ENCODE measurements at places on chromosomes 7 and 10.

- no peak for DNase-seq
Observed at GRCh38 chr7:75756991-75757676, 14.9 kb downstream of the CCL26 start.

DNA sequence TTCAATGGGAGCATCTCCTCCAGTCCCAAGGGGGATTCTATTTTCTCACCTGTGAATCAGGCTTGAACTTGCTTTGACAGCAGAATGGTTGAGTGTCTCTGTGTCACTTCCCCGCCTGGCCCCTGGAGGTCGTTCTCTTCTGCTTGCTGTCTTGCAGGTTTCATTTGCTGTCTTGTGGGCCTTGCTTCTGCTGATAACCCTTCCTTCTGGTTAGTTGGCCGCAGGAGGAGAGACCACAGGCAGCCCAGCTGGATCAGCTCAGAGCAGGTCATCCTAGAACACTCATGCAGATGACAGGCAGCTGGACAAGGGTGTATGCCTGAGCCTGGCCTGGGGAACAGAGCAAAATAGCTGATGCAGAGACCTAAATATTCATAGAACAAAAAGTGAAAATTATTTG lies 344.2 kb upstream of the ADARB2 start:
- no peak for DNase-seq

GRCh38 chr7:49564379-49564714 lies 209.1 kb upstream of the VWC2 start:
- no peak for DNase-seq

DNA sequence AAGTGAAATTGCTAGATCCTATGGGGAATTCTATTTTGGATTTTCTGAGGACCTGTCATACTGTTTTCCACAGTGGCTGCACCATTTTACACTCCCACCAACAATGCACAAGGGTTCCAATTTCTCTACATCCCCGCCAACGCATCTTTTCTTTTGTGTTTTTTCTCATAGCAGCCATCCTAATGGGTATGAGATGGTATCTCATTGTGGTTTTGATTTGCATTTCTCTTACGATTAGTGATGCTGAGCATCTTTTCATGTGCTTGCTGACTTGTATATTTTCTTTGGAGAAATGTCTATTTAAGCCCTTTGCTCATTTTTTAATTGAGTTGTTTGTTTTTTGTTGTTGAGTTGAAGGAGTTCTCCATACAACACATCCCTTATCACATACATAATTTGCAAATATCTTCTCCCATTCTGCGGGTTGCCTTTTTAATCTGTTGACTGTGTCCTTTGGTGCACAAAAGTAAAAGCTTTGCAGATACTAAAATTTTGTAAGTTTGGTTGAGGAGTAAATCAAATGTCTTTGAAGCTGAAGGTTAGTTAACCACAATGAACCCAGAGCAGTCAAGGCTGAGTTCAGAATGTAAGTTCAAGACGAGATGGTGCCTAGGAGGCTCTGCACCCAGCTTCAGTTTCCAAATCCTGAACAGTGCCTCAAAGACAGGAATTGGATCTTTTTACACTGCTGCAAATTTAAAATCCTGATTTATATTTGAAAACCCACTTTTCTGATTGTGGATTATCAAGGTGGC lies 195.4 kb downstream of the COBL start:
- DNase-seq: no peak

- peak; percentile 13 for DNase-seq
Observed at GRCh38 chr10:77391605-77392235, 245.9 kb downstream of the KCNMA1 start.

- no peak for DNase-seq
Observed at GRCh38 chr7:55140941-55141278, 122.1 kb downstream of the EGFR start.

GRCh38 chr10:13776861-13777311 lies 190.1 kb downstream of the PRPF18 start:
- no peak for DNase-seq

DNA sequence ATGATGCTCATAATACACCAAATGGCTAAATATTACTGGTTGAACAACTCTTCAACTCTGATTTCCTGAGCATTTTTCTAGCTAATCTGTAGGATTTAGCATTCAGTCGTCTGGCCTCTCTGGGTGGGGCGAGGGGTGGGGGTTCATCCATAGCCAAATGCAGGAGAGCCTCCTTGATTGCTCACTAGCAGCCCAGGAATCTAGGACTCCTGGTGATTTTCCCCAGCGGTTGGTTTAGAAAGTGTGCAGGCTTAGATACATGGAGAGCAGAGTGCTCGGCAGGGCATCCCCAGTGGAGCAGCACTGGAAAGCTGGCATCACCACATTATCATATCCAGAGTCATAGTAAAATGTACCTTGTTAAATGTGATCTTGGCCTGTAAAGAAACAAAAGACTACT lies 136.1 kb downstream of the DYNC1I1 start:
- DNase-seq: no peak

- no peak for DNase-seq
Observed at GRCh38 chr7:128235471-128235870, 5.6 kb upstream of the LEP start.

DNA sequence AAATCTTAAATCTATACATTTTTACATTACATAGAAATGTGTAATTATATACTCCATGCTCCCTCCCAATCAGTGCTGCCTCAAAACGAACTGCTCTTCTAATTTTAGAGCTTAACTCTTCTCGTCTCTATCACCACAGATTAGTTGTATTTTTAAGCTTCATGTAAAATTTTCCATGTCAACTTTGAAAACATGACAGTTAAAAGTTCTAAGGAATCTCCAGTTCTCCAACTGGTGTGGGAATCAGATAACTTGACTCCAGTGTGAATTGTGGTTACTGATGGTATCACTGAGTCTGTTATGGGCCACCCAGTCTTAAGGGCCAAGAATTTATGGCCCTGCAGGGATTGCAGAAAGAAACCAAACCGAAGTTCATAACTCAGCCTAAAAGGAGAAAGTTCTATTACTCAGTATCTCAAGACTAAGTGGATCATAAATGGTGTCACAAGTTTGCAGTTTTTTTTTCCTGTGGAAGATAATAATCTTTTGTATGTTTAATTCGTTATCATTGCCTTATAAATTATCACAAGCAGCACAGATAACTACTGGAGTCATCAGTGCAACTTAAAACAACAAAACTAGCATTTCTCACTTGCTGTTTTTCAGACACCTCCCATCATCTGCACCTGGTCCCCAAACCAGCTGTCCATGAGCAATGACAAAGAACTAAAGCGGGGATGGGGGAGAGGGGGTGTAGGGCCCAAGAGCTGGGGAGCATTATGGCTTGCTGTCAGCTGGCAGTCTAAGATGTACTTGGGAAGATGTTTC lies 31.5 kb upstream of the KMT2E start:
- DNase-seq: no peak

DNA sequence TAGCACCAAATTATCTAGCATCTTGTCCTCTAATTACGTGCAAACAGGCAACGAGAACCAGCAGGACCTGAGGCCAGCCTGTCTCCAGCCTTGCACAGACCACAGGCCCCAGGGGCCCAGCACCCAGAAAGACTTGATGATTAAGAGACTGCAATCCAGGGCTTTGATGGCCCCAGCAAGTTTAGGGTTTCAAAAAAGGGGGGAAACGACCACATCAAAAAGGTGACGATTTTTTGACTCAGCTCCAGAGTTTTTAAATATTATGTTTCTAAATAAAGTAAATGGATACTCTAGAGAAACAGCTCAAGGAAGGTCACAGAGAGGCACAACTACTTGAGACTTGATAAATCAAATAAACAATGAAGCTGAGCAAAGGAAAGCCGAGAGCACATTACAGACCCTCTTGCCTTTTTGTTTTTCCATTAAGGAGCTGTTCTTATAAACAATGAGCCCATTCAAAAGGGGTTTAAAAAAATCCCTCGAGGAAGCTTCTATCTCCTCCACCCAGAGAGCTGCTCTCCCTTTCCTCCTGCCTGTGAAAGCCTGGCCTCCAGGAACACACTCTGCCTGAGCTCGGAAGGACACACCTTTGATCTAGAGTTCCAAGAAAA lies 44.1 kb downstream of the GLI3 start:
- DNase-seq: peak; percentile 10

DNA sequence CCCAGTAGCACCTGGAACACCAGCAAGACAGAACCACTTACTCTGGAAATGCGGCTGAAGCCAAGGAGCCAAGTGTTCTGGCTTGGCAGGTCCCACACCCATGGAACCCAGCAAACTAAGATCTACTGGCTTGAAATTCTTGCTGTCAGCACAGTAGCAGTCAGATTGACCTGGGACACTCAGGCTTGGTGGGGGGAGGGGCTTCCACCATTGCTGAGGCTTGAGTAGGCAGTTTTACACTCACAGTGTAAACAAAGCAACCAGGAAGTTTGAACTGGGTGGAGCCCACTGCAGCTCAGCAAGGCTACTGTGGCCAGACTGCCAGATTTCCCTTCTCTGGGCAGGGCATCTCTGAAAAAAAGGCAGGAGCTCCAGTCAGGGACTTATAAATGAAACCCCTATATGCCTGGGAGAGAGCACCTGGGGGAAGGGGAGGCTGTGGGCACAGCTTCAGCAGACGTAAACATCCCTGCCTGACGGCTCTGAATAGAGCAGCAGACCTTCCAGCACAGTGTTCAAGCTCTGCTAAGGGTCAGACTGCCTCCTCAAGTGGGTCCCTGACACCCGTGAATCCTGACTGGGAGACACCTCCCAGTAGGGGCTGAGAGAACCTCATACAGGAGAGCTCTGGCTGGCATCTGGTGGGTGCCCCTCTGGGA lies 121.2 kb downstream of the MTERF1 start:
- no peak for DNase-seq

- no peak for DNase-seq
Observed at GRCh38 chr10:111481866-111482265, 405.0 kb downstream of the ADRA2A start.

DNA sequence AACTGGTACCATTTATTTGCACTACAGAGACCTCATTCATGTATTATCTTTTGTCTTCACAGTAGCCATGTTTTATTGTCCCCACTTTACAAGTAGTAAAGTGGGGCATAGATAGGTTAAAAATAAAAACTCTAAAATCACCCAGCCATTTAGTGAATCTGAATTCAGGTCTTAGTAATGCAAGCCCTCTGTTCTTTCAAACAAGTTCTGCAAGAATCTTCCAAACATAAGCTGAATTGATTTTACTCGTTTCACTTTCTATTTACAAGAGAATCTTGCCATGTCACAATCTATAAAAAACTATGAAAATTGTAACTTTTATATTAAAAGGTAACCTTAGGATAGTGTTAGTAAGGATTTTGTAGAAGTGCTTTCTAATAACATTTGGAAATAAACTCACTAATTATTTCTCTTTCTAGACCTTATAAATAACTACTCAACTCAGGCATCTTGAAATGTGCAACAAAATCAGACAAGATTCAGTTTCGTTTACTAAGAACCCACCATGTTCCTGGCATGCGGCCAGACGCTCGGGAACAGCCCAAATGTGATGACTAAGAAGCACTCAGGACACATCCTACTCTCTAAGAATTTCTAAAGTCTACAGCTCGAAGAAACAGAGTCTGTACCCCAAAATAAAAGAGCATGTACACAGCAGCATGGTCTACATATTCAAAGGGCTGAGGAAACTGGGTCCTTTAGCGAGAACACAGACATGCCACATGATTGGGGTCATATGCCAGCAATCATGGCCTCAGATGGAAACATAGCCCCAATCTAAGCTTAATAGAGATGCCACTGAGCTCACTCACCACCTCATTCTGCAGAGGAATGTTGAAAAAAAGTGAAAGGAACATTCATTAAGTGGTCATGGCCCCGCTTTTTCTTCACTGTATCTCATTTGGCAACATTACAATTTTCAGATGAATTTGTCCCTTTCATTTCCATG lies 167.6 kb downstream of the AMPH start:
- DNase-seq: peak; percentile 84
